ENCODE measurements at places on chromosomes 1 and 21. TPM values are rescaled to one million over a fixed set of nuclear protein-coding genes. Genes with fewer than 3 reads are reported as not detected.
A peak's percentile ranks its signal among the peaks of the same experiment; 100 is the strongest.

DNA sequence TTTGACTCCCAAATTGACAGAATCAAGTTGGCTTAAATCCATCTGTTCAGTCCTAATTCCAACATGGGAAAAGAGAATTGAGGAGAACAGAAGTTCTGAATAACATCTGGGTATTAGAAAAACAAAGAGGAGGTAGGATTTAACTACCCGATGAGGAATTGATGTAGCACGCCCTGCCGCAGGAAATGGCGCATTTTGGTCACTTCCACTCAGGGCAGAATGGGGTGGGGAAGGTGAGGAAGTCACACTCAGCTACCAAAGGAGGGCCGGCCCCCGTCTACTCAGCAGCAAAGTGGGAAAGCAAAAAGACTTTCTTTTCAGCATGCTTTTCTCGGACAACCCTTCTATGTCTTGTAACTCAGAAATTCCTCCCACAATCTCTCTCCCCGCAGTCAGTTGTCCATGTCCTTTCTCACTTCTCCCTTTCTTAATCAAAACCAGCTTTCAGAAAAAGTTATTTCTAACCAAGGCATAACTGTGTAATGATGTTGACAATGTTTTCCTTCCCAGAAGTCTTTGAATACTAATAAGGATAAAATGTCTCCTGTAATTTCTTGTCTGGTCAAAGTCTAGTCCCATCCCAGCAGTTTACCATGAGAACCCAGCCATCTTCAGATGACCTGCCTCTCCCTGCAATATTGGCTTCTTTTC is 60.5 kb upstream of the SIPA1L2 start:
- no peak for DNase-seq

KRTAP20-1 gene
- total RNA-seq = not detected

DNA sequence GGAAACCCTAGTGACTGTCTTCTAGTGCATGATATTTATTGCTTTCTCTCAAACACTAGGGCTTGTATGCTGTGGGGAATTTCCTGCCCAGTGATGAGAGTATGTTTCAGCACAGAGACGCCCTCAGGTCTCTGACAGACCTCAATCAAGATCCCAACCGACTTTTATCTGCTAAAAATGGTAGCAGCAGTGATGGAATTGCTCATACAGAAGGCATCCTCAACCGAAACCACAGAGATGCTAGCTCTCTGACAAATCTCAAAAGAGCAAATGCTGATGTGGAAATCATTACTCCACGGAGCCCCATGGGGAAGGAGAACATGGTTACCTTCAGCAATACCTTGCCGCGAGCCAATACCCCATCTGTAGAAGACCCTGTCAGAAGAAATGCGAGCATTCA is 41.3 kb downstream of the PLPPR4 start:
- no peak for DNase-seq

- DNase-seq = no peak
Measured at GRCh38 chr1:103513711-103514110, 11.8 kb upstream of the RNPC3 start.

CHRNB2 gene
- total RNA-seq = not detected

IGFN1 gene
- 0.16 TPM for total RNA-seq

DNA sequence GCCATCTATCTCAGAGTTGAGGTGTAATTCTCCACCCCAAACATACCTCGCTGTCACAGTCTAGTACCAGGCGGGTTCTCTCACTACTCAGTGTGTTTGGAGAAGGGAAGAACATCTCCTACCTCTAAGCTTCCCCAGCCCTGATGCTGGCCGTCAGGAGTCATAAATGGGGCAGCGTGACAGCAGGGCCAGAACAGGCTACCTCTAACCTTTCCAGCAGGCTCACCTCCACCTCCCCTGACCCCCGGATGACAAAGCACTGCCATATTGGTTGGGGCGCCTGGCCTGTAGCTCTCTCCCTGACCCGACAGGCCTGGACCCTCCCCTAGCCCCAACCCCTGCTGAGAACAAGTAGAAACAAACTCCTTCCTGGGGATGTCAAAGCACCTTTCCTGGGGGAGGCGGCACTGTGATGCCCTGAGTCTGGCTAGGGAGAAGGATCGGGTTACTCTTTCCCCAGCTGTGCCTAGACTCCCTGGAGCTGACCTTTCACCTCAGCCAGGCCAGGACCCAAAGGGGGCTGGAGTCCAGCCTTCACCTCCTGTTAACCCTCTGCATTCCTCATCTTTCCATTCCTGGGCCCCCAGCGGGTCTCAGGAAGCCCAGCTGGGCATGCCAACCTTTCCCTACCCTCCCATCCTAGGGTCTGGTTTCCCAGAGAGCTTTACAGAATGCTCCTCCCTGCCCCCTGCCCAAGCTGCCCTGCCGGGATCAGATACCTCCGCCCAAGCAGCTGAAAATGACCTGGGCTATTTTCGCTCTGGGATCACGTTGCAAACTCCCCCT is 34.2 kb downstream of the AHDC1 start:
- no peak for DNase-seq

DNA sequence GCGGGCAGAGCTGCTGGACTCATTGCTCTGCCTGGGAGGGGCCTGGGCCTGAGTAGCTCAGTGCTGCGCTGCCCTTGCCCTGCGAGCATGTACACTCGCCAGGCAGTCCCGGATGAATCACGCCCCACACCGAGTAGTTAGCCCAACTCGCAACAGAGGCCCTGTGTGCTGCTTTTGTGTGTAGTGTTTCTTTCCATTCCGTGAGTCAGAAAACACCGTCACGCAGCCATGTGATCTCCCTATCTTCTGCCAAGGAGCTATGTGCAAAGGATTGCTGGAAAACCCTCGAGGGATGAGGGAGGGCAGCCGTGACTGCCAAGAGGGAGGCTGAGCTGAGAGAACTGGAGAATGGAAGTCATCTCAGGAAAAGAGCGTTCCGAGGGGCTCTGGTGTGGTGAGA is 37.3 kb downstream of the NENF start:
- DNase-seq = peak; percentile 99

GRCh38 chr1:47915677-47916353 is 81.4 kb downstream of the TRABD2B start:
- no peak for DNase-seq

GRCh38 chr1:27596261-27596660 is 7.7 kb downstream of the AHDC1 start:
- no peak for DNase-seq

Data from MG63 (cell line).